ENCODE measurements at places on chromosomes 12 and 14.

DNA sequence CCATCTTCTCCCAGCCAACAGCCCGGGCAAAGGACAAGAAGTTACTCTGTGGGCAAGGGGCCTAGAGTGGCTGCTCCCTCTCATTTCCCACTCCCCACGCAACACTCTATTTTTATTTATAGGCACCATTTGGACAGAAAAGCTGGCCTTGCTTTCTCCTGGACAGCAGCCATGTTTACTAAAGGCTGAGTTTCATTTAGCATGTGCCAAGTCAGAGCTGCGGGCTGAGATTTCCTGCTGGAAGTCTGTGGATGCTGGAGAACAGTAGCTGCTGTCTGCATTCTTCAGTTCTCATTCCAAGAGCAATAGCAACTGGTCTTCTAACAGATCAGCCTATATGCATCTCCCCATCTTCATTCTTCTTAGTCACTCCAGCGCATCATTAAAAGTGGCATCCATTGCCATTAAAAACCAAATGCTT lies 8.3 kb downstream of the COL2A1 start:
- DNase-seq, result no peak

DNA sequence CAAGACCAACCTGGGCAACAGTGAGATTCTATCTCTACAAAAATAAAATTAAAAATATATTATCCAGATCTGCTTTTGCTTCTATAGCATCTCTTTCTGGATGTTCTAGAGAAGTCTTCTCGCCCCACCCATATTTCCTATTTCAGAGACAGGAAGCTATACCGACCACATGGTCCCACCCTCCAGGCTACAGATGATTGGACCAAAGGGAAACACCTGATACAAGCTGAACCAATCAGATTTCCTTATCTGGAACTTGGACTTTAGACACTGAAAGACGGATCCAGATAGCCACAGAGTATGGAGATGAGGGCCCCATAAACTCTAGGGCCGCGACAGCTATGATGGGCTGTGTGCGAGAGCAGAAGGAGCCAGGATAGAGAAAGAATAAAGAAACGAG lies 48.7 kb downstream of the CCDC60 start:
- no peak for DNase-seq

- peak; percentile 30 for DNase-seq
These were observed 292.4 kb upstream of the PWP1 start for GRCh38 chr12:107393043-107393717.

DNA sequence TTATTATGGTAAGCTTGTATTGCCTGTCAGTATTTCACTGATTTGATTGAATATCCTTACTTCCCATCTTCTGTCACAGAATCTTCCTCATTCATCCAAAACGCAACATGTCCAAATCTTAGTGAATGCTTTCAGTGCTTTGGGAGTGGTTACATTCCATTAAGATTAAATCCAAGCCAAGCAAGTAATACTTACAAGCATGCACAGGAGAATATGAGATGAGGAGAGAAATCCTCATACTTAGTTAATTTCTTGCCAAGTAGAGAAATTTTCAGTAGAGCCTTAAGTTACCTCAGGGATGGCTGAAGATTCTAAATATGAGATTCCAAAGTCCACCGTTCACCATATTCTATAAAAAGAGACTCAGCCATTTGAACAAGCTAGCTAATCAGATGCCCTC lies 316.0 kb downstream of the RAD51B start:
- peak; percentile 89 for DNase-seq

DNA sequence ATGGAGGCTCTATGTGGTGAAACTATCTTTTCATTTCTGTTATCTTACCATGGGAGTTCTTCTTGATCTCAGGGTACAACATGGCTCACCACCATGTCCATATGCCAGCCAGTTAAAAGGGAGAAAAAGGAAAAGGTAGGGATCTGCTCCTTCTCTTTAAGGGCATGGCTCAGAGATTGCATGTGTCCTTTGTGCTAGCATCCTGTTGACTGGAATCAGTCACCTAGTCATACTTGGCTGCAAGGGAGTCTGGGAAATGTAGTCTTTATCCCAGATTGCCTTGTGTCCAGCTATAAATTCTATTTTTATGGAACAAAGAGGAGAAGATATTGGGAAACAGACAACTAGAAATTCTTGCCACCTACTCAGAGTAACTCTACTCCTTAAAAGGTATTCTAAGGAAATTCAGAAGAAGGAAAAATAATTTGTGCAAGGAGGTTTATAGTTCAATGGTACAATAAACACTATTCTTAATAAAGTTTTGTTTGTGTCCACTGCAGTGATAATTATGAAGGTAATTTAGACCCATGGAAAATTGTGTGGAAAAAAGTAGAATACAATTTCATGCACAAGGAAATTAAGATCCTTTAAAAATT lies 86.4 kb upstream of the RPH3A start:
- DNase-seq, result no peak

DNA sequence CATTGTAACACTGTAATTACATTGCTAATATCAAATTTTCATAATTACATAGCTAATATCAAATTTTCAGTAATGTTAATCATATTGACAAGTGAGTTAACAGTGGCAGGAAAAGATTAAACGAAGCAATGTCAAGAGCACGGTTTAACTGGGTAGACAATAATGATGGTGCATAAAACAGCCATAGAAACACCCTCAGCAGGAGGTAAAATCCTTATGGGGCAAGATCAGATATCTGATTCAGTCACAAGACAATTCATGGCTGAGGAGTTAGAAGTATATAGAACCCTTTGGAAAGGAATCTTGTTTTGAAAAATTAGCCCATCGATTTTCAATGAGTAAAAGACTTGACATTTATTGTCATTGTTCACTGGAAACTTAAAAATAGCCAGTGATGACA lies 190.6 kb downstream of the SLC2A13 start:
- no peak for DNase-seq

DNA sequence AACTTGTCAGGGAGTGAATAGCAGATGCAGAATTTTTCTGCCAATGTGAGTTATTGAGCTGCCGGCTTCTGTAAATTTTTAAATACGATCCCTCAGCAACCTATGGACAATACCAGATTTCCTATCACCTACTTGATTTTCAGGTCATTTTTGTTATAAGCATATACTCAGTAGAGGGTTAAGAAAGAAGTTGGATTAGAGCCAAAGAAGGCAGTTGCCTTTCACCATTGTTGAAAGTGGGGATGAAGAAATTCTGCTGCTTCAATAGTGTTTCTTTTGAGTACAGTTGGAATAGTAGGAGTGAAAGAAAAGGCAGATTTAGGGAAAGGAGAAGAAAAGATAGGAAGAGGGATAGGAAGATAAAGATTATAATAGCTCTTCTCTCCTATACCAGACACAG lies 197.1 kb downstream of the ATP23 start:
- DNase-seq, result no peak

All from foreskin keratinocyte (primary cell).